ENCODE measurements at places on chromosomes 1 and 21.

- DNase-seq: no peak
Observed at GRCh38 chr1:2004856-2005255, 1.3 kb upstream of the CFAP74 start.

DNA sequence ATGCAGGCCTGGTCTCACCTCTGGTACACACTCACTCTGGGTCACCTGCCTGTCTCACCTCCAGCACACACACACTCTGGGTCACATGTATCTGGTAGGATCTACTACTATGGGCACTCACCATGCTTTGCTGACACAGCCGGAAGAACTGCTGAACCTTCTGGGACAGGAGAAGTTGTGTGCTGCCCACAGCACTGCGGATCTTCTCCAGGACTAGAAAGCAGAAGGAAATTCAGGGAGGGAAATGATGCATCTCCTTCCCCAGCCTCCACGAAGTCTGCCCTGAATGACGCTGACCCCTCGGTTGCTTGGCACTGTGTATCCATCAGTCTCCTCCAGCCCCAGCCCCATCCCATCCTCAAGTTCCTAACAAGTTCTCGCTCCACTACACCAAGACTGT lies 7.9 kb upstream of the SMIM12 start:
- no peak for DNase-seq

- DNase-seq: no peak
Observed at GRCh38 chr1:53938136-53938830, 7.2 kb downstream of the IFT25 start.

GRCh38 chr1:100035214-100035613 lies 65.4 kb downstream of the SLC35A3 start:
- DNase-seq: no peak

DNA sequence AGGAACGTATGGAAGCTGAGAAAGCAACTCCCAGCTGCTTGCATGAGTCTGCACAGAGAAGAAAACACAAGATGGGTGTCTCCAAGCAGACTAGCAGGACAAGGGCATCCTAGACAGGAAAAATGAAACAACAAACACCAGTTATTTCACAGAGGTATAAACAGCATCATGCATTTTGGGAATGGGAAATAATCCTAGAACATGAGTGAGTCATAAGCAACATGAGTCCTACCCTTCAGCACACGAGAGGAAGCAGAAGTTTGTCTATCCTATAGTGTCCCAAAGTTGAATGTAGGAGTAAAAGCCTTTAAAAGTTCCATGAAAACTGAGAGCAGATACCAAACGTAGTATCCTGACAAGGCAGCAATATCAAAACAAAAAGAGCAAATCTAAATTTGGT lies 11.3 kb upstream of the FRRS1 start:
- no peak for DNase-seq

GRCh38 chr1:84712276-84712874 lies 22.1 kb upstream of the SSX2IP start:
- no peak for DNase-seq

GRCh38 chr1:222618001-222618879 lies at the start of gene MIA3:
Gene MIA3 (plus strand): TSS chr1:222618097. CDS start chr1:222618111, 14 bp downstream.
- peak; percentile 27 for DNase-seq

DNA sequence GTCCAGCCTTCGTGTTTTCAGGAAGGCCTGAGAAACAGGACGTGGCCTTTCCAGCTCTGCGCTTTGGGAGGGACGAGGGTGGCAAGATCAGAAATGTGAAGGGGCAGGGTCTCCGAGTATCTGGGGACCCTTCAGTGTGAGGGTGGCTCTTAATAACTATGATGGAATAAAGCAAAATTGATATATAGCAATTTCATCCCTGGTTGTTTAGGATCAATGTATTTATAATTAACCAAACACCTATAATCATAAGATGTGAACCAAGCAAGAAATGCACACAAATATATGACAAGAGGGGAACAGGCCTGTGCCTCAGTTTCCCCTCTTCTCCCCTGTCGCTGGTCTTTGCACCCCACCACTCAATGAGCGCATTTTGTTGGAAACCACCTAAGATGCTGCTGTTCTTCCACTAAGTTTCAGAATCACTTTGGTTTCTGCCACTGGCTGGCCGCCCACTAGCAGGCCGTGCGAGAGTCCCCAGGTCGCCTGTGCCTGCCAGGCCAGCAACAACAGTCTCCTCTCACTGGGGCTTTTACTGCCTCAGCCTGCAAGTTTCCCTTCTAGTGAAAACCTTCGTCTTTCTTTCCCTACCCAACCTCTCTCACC lies 36.6 kb downstream of the UBASH3A start:
- DNase-seq: no peak

GRCh38 chr1:6071219-6071618 lies 25.5 kb downstream of the KCNAB2 start:
- DNase-seq: no peak

DNA sequence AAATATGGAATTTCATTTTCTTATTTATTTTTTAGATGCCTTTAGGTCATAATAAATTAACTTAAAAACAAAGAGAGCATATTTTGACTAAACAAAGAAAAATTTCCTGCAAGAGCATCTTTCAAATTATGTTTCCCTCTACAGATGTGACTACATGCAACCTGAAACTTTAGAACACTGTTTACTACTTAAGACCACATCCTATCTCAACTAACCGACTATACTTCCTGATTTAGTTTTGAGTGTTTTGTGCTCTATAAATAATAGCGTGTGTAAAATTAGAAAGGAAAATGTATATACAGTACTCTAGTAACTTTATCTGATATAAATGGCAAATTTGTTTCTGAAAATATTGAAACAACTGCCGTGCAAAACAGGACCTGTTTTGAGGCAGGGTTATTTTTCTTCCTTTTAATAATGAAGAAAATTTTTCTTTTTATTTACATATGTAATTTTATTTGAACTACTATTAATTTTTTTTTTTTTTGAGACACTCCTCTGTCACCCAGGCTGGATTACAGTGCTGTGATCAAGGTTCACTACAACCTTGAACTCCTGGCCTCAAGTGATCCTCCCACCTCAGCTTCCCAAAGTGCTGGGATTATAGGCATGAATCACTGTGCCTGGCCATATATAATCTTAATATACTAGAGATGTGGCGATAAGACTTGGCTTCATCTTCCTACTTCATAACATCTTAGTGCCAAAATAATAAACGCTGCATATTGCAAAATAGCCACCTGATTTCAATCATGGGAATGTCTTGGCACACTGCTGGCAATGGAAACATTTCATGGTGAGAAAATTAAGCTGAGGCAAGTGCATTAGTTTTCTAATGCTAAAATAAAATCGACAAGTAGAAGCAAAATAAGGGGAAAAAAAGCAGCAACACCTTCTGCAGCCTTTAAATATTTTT lies 12.3 kb downstream of the ZRANB2 start:
- DNase-seq: no peak

GRCh38 chr1:215772151-215772550 lies 205.0 kb downstream of the KCTD3 start:
- DNase-seq: no peak

DNA sequence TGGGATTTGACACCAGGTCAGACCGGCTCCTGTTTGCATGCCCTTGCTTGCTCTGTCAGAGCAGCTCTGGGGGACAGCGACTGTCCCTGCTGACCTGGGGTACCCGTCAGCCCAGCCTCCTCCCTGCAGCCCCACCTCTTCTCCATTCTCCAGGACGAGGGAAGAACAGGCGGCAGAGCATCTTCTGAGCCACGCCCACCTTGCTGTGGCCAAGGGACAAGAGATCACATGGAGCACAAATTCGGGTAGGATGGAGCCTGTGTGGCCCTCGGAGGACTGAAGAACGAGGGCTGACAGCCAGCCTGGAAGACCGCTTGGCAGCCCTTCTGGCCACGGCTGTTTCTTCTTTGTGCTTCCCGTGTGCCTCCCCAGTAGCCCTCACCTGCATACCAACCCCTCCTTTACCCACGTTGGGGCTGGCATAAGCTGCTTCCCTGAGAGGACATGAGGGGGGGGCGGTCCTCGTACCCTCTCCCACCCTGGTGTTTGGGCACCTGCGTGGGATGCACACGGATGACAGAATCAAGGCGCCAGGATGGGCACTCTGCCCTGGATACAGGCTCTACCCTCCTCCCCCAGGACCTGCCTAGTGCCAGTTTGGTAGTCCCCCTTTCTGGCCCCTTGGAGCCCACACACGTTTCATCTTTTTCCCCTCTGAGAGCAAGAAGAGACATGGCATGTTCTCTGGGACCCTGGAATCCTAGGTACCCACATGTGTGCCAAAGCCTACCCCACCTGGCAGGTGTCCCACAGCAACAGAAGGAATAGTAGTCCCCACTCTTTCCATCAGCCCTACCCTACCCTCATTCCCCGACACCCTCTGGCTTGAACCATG lies 26.9 kb downstream of the CDK18 start:
- DNase-seq: no peak

- DNase-seq: no peak
Observed at GRCh38 chr1:115710859-115711624, 57.5 kb downstream of the CASQ2 start.

GRCh38 chr1:63148825-63149645 lies 173.3 kb upstream of the FOXD3 start:
- DNase-seq: no peak

DNA sequence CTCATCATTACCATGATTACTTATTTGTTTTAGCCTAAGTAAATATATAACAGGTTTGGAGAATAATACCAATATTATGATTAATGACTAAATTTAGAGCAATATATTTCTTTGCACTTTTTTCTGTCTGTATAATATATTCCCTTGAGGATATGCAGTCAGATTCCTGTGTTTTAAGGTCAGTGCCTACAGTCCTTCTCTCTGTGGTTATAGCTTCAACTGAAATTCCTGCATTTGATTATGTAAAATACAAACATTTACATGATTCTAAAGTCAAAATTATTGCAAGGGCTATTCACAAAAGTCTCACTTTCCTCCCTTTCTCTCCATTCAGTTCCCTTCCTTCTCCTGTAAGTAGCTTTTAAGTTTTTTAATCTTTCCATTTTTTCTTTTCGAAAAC lies 142.9 kb upstream of the COL6A1 start:
- no peak for DNase-seq

DNA sequence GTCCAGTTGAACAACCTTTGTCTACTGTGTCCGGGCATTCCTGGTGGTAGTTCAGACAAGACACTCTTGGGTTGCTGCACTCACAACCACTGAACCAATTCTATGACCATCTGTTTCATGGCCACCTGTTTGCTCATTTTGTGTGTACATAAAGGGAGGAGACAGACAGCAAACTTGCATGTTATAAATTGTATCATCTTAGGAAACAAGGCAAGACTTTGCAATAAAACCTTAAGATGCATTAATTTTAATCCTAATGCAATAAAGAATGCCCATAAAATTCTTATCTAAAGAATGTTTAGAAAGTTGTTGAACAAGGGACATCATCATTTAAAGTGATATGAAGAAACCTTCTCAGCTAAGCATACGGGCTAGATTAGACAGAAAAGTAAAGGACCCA lies 34.8 kb downstream of the ADAM30 start:
- DNase-seq: no peak

DNA sequence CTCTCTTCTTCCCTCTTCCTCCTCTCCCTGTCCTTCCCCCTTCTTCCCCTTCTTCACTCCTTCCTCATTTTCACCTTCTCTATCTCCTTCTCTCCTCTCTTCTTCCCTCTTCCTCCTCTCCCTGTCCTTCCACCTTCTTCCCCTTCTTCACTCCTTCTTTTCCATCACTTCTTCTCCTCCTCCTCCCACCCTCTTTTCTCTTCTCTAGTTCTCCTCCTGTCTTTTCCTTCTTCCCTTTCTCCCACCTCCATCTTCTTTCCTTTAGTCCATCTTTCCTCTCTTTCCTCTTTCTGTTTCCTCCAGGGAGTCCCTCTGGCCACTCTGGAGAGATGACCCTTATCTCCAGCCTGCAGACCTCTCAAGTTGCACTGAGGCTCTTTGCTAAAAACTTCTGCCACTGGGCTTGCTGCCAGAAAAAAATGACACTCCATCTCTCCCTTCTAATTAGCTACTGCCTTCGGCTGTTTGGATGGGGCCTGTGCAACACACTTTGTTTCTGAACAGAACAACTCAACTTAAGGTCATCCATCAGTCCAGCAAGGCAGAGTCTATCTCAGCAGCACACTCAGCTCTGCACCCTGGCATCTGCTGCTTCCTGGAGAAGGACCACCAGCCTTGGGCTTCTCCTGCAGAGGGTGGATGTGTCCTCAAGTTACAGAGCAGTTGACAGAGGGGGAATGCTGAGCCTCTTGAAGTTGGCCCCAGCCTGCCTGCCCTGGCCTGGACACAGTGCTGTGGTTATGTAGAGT lies 538.8 kb downstream of the MATN1 start:
- DNase-seq: no peak

- DNase-seq: no peak
Observed at GRCh38 chr1:68359045-68359444, 90.7 kb downstream of the RPE65 start.

DNA sequence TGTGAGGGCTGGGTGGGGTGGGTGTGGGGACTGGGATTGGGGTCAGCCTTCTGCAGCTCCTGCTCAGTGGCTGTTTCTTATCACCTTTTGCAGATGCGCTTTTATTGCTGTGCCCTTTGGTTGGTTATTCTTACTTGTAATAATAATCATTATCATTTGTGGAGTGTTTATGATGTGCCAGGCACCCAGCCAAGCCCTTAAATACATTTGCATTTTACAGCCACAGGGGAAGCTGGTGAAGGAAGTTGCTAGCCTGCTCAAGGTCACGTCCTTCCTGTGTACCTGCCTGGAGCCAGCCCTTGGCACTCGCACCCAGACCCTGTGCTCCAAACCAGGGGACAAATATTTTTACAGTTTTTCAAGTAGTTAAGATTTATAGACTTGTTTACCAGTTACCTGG lies 144.0 kb downstream of the PGBD5 start:
- DNase-seq: peak; percentile 46

DNA sequence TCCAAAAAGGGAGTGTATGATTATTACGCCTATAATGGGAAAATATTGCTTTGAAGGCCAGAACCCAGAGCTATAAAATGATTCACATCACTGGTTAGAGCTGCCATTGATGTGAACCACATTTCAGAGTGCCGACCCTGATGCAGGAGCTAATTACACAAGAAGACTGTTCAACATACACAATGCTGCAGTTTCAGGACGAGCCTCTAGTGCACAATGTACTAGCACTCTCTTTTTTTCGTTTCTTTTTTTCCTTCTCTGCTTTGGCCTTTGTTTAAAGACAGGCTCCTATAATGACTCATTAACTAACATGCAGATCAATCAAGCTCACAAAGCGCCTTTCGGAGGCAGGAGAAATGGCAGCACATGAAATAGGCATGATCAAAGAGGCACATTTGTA lies 66.0 kb upstream of the HMGB4 start:
- DNase-seq: no peak

GRCh38 chr1:214362188-214362882 lies 81.4 kb downstream of the SMYD2 start:
- DNase-seq: no peak

DNA sequence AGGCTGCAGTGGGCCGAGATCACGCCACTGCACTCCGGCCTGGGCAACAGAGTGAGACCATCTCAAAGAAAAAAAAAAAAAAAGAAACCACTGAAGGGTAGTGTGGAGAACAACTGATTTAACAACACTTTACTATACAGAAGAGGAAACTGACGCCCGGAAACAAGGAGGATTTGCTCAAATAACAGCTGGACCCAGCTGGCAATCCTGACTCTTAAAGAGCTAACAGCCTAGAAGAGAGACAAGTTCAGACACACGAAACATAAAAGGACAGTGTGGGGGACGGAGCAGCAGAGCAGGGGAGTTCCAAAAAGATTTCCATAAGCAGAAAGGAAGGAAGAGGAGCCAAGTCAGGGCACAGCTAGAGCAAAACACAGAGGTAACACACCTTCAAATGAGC lies 4.4 kb downstream of the ECHDC2 start:
- no peak for DNase-seq

GRCh38 chr1:61053712-61054600 lies 28.4 kb upstream of the NFIA start:
- no peak for DNase-seq

GRCh38 chr1:23772049-23772853 lies 6.0 kb upstream of the PITHD1 start:
- DNase-seq: peak; percentile 75

All from naive B cell (primary cell).